ENCODE measurements at places on chromosomes 4 and X. TPM values are rescaled to one million over a fixed set of nuclear protein-coding genes. Genes with fewer than 3 reads are reported as not detected.

Gene SPOCK3
- total RNA-seq, result 0.06 TPM

Gene P2RY4
- not detected for total RNA-seq

Gene SYNPO2
- total RNA-seq, result 0.40 TPM

Gene TGIF2LX
- not detected for total RNA-seq

Gene USP17L20
- total RNA-seq, result not detected

Data from epithelial cell of proximal tubule (primary cell).